ENCODE measurements at places on chromosomes 13 and 19.

- no peak for DNase-seq
Measured at GRCh38 chr13:50127726-50128291, 112.6 kb downstream of the KCNRG start.

DNA sequence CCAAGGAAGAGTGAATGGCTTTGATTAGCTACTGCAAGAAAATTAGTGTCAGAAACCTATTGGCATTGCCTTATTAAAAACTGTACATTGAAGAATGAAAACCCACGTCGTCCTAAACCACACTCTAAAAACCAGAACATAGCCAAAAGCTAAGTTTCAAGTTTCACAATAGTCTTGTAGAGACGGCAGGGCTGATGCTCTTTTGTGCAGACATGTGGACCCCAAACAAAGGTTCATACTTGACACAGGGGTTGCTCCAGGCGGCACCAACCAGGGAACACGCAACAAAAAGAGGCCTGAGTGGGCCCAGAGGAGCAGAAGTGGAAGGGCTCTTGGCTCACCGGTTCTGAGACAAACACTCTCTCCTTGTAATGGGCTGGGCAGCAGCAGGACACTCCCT is 28.6 kb upstream of the MIR17HG start:
- no peak for DNase-seq

DNA sequence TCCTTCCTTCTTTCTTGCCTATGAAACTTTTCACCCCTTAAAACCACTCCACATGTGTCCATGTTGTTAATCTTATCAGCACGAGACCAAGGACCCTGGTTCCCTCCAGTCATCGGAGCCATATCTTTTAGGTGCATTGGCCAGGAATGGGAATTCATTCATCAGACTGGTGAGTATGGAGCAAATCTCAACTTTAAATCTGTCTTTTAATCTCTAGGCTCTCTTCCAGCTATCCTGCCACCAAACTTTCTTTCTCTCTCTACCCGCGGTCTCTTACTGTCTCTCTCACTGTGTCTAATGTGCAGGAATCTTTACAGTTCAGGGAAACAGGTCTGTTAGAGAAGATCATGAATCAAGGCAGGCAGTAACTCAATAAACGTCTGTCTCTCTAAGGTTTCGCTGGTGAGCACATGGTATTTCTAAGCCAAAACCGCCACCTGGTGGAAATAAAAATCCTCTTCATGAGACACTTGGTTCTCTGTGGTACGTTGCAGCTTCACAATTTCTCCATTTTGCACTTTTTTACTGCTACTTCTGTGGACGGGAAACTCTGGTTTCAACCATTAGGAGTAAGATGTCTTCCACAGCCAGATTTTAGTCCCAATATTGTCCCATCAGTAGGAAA is 16.1 kb downstream of the LGALS16 start:
- no peak for DNase-seq

GRCh38 chr13:30742901-30743300 is 7.6 kb downstream of the ALOX5AP start:
- DNase-seq: no peak

DNA sequence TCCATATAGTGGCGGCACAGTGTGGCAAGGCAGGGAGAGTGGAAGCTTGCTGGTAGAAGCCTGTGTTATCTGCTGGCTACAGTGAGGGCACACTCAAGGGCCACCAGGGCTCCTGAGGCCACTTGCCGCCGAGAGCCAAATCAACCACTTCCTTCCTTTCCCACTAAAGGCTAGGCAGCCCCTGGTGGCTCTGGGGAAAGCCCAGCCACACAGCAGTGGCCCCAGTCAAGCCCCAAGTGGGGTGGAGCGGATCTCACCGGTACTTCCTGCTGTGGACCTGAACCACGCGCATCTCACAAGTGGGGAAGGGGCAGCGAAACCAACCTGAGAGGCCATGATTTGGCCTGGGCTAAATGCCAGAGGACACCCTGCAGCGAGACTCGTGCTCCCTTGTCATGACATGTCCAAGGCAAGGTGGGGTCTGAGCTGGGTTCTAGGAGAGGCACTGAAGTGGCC is 21.9 kb upstream of the SLC35E1 start:
- DNase-seq: peak; percentile 28

DNA sequence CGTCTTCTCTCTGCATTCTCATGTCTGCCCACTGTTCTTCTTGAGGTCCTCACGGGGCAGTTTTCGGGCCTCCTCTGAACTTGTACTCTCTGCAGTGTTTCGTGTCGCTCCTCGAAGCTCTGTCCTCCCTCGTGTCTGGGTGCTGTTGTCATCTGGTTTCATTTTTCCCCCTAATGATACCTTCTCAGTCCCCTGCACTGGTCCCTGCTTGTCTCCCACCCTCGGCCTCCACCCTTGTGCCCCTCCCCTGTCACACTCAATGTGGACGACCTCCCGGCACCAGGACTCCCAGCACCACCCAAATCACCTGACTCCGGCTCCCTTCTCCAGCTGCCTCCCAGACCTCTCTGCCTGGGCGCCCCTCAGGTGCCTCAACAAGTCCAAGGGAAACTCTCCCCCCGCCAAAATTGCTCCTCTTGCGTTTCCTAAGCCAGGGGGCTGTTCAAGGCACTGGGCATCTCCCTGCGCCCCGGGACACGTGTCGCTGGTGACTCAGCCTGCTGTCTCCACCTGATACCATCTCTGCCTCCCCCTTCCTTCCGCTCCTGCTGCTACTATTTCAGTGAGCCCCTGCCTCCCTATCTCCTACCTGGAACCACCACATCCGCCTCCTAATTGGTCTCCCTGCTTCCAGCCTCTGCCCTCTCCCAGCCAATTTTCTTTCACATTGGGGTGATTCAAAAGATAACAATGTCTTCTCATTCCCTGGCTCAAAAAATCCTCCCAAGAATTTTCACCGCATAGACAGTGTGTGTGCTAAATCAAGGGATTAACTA is 49.5 kb downstream of the RFX2 start:
- no peak for DNase-seq

DNA sequence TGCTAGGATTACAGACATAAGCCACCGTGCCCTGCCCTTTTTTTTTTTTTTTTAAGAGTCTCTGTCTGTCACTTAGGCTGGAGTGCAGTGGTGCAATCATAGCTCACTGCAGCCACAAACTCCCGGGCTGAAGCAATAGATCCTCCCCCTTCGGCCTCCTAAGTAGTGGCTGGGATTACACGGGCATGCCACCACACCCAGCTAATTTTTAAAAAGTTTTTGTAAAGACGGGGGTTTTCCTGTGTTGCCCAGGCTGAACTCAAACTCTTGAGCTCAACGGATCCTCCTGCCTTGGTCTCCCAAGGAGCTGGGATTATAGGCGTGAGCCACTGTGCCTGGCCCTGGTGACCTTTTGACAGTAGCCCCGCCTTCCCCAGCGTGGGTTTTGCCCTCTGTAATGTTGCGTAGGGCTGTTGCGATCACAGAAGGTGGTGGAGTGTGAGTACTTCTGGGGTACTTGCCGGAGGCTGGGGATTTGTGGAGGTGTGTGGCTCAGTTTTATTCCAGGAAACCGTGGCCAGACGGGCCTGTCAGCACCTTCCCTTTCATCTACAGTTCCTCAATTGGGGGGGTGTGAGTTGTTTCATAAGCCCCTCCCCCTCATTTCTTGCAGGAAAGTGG is 11.6 kb upstream of the RETN start:
- DNase-seq: no peak

- DNase-seq: no peak
Measured at GRCh38 chr13:40961214-40961613, 57.9 kb downstream of the ELF1 start.

DNA sequence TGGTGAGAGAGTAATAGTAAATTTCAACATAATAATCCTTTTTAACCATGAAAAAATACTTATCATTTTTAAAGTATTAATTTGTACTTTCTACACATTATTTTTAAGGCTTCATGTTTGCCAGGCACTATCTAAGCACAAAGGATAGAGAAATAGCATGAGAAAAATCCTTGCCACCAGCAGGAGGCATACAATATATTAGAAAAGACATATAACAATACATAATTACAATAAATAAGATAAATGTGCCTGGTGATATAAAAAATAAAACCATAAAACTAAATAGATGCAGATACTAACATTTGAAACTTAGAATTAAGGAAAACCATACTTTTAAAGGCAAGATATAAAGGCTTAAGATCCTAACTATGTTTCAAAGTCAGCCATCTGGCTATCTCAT is 1256.4 kb downstream of the DIAPH3 start:
- no peak for DNase-seq

GRCh38 chr19:46924874-46925547 is 64.2 kb downstream of the ARHGAP35 start:
- DNase-seq: no peak

DNA sequence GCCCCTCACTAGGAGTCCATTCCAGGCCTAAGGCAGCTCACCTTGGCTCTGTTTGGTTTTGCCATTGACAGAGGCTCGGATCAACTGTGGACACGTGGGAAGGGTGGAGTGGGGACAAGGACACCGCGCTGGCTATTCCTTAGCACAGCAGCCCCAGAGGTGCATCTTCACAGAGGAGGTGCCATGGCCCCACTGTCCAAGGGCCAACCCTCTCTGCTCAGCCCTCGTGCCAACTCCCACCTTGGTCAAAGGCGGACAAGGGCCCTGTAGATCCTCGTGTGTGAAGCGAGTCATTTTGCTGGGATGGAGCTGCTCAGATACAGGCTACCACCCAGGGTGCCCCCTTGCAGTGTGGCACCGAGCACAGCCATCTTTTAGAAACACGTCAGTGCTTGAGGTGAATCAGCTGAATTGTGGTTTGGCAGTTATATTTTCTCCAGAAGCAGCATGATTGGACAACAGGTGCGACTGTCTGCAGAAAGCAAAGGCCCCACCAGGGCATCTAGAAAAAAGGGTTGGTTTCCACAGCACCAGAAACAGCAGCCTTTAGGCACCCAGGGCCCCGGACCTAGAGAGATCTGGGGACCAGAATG is 192.1 kb upstream of the GPR12 start:
- DNase-seq: peak; percentile 79

DNA sequence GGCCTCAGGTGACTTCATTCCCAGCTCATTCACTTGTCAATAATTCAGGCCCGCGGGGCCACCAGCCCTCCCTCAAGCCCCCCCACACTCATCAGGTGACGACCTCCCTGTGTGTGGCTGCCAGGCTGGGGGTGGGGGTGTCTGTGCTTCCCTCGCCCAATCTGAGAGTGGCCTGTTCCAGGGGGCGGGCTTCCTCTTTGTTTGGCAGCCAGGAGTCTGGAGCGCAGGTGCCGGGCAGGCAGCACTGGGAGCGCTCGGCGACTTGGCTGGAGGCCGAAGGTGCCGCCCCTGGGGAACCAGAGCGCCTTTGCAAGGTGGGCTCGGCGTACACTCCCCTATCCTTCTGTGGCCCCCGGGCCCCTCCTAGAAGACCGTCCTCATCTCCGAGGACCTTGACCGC is 5.4 kb upstream of the ZNF98 start:
- no peak for DNase-seq

- no peak for DNase-seq
Measured at GRCh38 chr13:55013051-55013450, 1984.4 kb downstream of the OLFM4 start.

DNA sequence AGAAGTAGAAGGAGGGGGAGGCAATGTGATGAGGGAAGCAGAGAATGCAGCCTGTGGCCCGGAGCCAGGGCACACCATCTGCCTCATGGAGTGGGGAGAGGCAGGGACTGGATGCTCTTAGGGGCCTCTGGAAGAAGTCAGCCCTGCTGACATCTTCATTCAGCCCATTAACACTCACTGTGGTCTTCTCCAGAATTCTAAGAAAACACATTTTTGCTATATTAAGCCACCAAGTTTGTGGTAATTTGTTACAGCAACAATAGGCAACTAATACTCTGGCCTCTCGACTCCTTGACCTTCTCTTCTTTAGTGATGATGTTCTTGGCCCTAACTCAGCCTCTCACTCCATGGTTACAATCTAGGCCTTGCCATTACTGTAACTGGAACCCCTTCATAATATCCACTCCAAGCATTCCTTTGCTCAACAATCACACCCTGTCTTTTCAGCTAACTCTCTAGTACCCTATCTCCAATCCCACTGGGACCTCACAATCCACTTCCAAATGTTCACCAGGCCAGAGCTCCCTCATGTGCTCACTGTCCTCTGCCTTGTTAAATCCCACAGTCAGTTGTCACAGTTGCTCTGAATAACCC is 98.5 kb downstream of the MIPEP start:
- DNase-seq: no peak

- no peak for DNase-seq
Measured at GRCh38 chr13:71797517-71797916, 69.5 kb downstream of the DACH1 start.

GRCh38 chr19:19137556-19138108 is 646 bp downstream of the TMEM161A start:
- DNase-seq: no peak

- DNase-seq: no peak
Measured at GRCh38 chr19:1105008-1105872, 1.4 kb downstream of the GPX4 start.

DNA sequence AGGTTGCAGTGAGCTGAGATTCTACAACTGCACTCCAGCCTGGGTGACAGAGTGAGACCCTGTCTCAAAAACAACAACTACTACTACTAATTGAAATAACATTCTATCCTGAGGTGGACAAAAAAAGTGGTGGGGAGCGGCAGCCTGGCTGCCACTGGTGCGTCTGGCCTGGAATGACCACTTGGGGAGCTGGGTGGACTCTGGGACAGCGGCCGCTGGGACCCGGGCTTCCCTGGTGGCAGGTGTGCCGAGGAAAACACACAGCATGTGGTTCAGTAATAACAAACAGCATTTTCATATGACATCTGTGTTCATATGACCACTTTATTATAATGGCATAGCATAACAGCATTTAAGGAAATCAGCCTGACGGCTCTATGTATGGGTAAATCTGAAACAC is 33.9 kb downstream of the TFDP1 start:
- no peak for DNase-seq

- no peak for DNase-seq
Measured at GRCh38 chr13:47146136-47146535, 249.3 kb upstream of the HTR2A start.

DNA sequence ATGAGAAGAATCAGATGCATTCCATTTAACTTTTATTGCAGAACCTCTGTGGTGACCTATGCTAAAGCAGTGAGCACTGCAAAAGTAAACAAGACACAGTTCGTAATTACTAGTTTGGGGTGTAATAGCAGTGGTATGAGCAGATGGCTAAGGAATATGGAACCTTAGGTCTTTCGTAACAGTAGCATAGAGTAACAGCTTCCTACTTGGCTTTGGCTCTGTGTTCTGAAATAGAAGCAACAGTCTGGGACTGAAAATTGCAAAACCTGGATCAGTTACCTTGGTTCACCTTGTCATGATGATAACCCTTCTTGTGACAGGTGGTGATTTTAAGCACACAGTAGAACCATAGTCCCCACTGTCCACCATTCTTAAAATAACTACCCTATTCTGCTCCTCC is 303.4 kb downstream of the GPC6 start:
- DNase-seq: no peak

GRCh38 chr13:41562541-41563178 is 105.3 kb downstream of the RGCC start:
- no peak for DNase-seq
